ENCODE measurements at places on chromosomes 1 and 21.

GRCh38 chr1:248900637-248901036 lies 5.4 kb upstream of the PGBD2 start:
- no peak for DNase-seq

DNA sequence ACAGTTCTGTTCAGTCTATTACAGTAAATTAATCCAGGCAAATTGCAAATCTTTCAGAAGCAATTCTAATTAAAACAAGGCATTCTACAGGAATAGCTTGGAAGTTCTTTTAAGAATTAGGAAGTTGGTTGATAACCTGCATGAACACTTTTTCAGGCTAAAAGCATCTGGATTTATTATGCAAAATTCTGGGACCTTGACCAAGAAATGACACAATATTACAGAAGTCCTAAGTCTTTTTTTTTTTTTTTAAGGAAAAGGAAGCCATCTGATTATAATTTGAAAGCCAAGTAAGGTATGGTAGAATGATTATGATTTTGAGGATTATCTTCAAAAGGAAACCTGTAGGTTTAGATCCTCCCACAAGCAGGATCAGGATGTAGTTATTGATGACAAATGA lies 74.7 kb upstream of the KCNK2 start:
- DNase-seq: no peak

- DNase-seq: no peak
Observed at GRCh38 chr1:37765916-37766664, 1.2 kb upstream of the EPHA10 start.

- no peak for DNase-seq
Observed at GRCh38 chr1:31326461-31326860, 29.6 kb downstream of the ZCCHC17 start.

DNA sequence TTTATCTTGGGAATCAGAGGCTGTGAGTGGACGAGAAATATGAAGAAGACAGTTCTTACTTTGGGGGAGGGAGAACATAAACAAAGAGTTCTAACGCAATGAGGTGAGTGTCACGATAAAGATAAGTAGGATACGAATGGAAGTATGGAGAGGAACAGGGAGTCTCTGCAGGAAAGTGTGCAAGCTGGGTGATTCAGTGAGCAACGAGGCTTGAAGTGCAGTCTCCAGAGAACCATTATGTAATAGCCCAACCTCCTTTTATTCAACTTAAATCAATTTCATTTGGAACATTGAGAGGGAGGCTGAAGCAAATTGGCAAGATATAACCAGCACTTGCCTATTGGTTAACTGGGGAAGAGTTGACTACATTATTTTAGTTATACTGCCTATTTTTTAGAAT lies 99.3 kb upstream of the PLD5 start:
- no peak for DNase-seq

DNA sequence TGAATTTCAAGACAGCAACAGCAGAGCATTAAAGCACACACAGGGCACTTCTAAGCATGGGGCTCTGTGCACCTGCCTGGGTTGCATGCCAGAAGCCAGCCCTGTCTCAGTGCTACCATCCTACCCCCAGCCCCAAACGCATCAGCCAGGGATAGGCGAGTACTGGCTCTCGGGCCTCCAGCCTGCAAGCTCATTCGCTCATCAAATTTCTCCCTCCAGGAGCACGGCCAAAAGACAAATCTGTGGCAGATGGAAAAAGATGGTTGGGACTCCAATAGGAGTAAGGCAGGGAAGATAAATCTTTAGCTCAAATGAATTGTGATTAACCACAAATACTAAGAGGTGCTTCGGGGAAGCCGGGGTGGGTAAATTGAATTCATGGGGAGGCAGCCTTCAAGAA lies 189.6 kb downstream of the KAZN start:
- DNase-seq: no peak

GRCh38 chr1:88701275-88701674 lies 17.2 kb downstream of the PKN2 start:
- no peak for DNase-seq

- DNase-seq: no peak
Observed at GRCh38 chr21:43591571-43591970, 67.7 kb downstream of the HSF2BP start.

DNA sequence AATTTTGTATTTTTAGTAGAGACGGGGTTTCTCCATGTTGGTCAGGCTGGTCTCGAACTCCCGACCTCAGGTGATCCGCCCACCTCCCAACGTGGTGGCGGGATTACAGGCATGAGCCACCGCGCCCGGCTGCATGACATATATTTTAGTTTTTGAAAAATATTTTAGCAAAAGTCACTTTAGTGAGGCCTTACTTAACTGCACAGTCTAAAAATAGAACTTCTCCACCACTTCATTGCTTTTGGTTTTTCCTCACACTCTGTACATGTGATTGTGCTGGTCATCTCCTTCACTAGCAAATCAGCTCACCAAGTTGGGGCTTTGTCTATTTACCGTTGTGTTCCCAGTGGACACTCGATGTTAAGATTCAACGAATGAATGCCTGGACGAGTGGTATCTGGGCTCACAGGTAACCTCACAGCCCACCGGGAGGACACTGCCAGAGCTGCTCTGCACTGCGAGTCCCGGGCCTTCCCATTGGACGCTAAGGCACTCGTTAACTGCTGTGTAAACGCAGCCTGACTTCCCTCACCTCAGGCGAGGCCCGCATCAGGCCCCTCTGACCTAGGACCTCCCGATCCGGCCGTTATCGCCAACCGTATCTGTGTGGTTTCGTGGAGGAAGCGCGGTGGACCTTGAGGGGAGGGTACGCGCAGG lies 14.0 kb upstream of the ZNF692 start:
- no peak for DNase-seq

- no peak for DNase-seq
Observed at GRCh38 chr1:156503698-156504437, 3.3 kb upstream of the MEF2D start.

GRCh38 chr21:17903929-17904639 lies 84.9 kb upstream of the C21orf91 start:
- DNase-seq: no peak
